AG08396 (cell line): ENCODE measurements at places on chromosomes 6 and 20.
A peak's percentile ranks its signal among the peaks of the same experiment; 100 is the strongest.

DNA sequence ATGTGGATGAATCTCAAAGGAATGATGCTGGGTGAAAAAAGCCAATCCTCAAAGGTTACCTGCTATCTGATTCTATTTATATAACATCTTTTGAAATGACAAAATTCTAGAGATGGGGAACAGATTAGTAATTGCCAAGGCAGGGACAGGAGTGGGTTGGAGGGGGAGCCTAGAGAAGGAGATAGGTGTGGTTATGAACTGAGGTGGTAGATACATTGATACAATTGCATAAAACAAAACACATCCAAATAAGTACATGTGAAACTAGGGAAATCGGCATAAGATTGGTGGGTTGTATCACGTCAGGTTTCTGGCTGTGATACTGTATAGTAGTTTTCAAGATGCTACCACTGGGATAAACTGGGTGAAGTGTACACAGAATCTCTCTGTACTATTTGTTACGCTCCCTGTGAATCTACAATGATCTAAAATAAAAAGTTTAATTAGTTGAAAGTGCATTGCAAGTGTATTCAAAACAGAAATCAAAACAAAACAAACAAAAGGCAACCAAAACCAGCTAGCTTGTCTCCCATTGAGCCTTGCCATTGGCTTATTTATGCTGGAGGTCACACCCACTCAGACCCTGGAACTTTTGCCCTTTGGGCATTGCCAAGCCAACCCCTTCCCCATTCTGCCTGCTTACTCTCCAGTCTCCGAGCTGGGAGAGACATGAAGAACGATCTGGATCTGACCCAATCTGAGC, 27.8 kb downstream of the PPP1R16B start:
- no peak for DNase-seq

GRCh38 chr6:16306334-16306733, 67.9 kb downstream of the GMPR start:
- DNase-seq = no peak

- DNase-seq = no peak
Observed at GRCh38 chr6:18186540-18187250, 31.5 kb downstream of the KDM1B start.

DNA sequence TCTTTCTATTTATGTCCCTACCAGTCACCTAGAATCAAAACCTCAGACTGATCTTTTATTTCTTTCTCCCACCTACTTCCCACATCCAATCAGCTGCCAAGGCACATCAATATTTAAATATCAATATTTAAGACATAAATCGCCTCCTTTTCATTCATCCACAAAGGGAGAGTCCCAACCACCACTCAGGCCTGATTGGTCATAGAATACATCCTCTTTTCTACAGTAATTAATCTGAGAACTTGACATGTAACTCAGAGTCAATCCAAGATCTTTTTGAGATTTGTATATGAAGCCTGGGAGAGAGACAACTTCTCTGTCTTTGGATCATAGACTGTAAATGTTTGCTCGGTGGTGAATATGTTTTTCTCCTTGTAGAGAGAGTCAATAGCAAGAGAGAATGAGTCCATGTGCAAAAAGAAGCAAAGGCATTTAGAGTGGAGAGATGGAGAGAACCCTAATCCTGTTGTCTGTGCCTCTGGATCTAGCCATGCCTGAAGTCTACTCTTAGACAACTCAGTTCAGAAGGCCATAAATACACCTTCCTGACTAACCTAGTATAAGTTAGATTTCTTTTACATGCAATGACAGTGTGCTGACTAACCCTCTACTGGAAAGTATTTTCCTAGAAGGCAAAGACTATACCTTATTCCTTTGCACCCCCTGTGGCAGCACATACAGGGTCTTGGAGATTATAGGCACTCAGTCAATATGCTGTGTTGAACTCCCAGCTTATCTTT, 12.1 kb upstream of the NEDD9 start:
- no peak for DNase-seq

DNA sequence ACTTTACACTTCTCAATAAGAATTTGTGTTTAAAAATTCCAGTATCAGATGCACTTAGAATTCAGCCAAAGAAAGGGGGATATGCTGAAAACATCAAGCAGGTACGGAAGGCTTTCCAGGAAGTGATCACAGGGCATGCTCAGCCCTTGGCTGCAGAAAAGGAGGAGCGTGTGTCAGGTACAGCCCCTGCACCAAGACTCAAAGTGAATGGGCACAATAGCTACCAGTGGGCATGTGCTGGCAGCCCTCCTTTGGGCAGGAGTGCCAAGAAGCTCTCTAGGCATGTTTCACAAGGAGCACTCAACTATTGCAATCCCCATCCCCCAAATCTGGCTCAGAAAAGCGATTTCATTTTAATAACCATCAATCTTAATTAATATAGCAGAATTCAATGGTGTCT, 298.8 kb downstream of the GMDS start:
- DNase-seq = no peak

GRCh38 chr20:63014287-63014686, 7.5 kb upstream of the BHLHE23 start:
- no peak for DNase-seq

GRCh38 chr20:50794181-50794845, 548 bp upstream of the BCAS4 start:
- no peak for DNase-seq

DNA sequence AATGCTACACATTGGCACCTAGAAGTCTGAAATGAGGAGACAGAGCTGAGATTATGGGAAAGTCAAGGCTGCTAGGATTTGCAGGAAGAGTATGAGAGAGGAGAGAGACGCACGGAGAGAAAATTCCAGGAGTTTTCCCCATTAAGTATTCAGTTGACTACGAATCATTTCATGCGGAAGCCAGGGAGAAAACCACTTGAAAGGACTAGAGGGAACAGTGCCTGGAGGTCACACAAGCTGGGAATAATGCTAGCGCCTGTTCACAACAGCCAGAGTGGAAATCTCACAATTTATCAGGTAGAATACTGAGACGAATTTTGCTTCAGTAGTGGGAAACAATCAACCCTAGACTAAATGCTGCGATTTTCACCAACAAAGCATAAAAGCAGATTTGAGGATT, 118.6 kb downstream of the MOXD1 start:
- DNase-seq = no peak

DNA sequence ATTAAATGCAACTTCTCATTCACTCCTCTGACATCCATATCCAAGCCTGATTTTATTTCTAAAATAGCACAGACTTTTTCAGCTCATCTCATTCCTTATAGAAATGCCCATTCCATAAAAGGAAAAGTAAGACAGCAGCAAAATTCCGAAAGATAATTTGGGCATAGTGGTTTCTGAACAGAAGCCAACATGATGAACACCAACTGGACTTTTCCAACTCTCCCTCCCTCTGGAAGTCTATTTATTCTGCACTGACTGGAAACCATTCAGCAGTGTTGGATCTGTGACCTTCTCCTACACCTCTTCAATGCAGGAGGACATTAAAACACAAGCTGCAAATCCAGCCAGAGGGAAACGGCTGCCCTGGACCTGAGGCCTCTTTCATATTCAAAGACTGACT, 306.2 kb upstream of the NT5E start:
- DNase-seq = no peak

- DNase-seq = no peak
Observed at GRCh38 chr6:5469101-5469846, 208.0 kb downstream of the FARS2 start.

- no peak for DNase-seq
Observed at GRCh38 chr6:112320561-112321318, 26.4 kb upstream of the RFPL4B start.

DNA sequence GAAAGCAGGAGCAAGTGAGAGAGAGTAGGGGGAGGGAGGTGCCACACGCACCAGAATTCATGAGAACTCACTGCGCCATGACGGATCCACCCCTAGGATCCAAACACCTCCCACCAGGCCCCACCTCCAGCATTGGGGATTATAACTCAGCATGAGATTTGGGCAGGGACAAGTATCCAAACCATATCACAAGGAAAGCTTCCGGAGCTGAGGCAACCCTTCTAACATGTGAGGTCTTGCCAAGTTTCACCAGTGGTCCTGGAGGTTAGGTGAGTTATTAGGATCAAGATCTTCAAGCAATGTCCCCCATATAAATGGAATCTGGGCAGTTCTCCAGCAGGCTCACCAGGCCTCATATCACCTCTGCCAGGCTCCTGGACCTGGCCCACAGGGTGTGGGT, 308.4 kb downstream of the NRN1 start:
- no peak for DNase-seq

DNA sequence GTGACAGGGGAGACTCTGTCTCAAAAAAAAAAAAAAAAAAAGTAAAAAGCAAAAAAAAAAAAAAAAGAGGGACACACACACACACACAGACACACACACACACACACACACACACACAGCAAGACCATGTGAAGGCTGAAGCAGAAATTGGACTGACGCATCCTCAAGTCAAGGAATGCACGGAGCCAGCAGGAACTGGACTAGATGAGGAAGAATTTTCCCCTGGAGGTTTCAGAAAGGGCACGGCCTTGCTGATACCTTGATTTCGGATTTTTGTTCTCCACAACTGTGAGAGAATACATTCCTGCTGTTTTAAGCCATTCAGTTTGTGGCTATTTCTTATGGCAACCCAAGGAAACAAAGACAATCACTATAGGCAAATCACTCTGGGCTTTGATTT, 176.9 kb upstream of the SALL4 start:
- no peak for DNase-seq

DNA sequence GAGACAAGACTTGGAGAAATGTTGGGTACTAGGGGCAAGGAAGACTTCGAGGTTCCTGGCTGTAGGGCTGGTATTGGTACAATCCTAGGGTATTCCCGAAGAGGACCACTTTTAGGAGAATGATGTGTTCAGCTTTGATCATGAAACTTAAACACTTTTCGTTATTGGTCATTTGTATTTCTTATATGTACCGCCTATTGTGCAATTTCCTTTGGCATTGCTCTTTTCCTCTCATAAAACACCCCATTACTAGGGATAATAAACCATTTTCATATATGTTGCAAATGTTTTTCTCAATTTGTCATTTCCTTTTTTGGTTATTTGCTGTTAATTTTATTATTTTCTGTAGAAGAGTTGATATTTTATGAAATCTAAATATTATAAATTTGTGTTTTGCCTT, 18.9 kb upstream of the ARFGEF3 start:
- DNase-seq = no peak

- no peak for DNase-seq
Observed at GRCh38 chr20:18048176-18048575, 9.5 kb downstream of the OVOL2 start.

DNA sequence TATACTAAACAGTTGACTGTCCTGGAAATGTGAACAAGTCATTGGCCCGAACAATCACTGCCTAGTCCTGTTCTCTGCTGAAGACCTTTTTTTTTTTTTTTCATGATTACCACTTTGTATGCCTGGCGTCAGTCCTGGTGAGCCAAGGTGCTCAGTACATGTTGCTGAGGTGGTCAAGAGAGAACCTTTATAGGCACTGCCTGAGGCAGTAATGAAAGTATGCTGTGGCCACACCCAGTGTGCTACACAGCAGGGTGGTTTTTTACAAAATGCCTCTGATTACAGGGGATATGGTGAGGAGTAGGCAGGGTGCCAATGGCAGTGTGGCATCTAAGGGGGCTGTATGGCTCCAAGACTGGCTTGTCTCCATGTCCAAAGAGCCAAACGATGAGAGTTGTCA, 135.1 kb upstream of the ENPP5 start:
- DNase-seq = no peak

- no peak for DNase-seq
Observed at GRCh38 chr6:27865850-27866356, 46.3 kb downstream of the OR2B2 start.

DNA sequence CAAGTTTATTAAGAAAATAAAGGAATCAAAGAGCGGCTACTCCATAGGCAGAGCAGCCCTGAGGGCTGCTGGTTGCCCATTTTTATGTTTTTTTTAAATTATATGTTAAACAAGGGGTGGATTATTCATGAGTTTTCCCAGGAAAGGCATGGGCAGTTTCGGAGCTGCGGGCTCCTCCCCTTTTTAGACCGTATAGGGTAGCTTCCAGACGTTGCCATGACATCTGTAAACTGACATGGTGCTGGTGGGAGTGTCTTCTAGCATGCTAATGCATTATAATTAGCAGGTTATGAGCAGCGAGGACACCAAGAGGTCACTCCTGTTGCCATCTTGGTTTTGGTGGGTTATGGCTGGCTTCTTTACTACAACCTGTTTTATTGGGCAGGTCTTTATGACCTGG, 301.8 kb downstream of the TFAP2C start:
- no peak for DNase-seq

- DNase-seq = no peak
Observed at GRCh38 chr6:112663698-112664097, 316.6 kb downstream of the RFPL4B start.

DNA sequence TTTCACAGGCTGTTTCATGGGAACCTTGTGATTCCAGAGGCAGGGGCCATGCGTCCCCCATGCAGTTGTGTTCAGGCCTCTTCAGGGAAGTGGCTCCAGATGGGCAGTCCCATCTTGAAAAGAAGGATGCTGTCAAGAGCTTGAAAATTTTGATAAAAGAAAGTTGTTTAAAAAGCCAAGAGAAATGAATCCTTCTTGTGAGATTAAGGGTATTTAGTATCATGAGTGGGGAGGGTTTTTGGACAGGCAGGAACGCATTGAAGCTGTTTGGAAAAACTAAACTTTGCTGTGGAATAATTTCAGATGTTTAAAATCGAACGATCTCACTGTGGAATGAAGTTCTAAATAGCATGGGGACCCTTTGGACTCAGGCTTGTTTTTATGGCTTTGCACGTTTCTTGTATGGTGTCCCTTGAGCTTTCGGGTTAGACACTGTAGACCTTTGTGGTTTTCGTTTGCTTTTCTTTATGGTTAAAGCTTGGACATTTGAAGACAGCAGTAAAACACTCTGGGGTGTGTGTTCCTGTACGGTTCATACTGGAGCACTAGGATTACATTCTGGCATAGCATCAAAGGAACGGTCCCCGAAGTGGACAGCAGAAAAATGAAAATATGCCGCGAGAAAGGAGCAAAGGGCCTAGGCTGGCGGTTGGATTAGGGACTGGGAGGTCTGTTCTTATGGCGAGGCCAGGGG, 18.2 kb downstream of the KIF25 start:
- DNase-seq = no peak

- DNase-seq = peak; percentile 59
Observed at GRCh38 chr20:2402271-2402980, 21.7 kb downstream of the TGM6 start.
